Stimulated activated CD8-positive, alpha-beta memory T cell treated with anti-CD3 and anti-CD28 coated beads, Interleukin-7, amount 100 ng/mL, for 1 hour (primary cell): ENCODE measurements at places on chromosomes 3 and 15.

DNA sequence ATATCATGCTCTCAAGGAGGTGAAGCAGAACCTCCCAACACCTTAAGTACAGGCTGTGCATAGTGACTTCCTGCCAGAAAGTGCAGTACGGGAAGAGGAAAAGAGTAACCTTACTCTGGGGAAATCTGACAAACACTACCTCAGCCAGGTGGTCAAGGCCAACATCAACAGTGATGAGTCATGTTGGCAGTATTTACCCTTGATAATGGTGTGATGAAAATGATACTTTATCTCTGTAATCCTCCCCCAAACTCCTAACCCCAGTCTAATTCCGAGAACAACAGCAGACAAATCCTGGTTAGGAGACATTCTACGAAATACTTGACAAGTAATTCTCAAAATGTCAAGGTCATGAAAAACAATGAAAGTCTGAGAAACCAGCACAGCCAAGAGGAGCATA, 26.5 kb downstream of the ANKDD1A start:
- no peak for DNase-seq

- DNase-seq = no peak
These were observed 57.4 kb upstream of the PHLDB2 start for GRCh38 chr3:111801693-111802092.

DNA sequence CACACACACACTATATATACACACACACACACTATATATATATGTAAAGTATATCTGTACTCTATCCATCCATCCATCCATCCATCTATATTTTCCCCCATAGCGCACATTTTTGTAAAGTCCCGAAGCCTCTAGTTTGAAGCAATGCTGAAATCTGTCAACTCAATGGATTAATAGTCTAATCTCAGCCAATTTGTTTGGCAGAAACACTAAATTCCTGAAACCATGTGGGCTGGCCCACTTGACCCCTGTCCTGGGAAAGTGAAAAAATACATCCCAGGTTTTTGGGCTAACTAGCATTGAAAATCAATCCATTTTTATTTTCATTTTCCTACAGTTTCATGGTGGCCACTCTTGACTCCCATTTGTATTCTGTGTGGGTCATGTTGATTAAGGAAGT, 166.7 kb downstream of the SLCO3A1 start:
- DNase-seq = no peak

GRCh38 chr3:104316118-104316517, 1050.6 kb upstream of the ALCAM start:
- DNase-seq = no peak

- DNase-seq = no peak
These were observed 38.4 kb upstream of the SLC6A6 start for GRCh38 chr3:14363991-14364390.

DNA sequence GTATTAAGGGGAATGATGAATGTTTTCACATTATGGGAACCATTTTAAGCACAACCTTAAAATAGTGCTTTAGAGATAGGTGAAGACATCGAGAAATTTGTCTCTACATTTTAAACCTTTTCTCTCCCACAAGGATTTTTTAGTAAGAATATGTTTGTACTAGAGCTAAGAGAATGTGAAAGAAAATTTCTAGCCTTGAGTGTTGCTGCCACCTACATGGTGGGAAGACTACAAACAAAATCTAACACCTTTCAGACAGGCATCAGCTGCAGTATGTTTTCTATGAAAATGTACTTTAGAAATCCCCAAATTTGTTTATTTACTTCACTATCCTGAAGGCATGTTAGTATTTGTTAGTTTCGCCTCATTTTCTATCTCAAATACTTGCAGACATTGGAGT, 247.4 kb downstream of the WDR72 start:
- DNase-seq = no peak

DNA sequence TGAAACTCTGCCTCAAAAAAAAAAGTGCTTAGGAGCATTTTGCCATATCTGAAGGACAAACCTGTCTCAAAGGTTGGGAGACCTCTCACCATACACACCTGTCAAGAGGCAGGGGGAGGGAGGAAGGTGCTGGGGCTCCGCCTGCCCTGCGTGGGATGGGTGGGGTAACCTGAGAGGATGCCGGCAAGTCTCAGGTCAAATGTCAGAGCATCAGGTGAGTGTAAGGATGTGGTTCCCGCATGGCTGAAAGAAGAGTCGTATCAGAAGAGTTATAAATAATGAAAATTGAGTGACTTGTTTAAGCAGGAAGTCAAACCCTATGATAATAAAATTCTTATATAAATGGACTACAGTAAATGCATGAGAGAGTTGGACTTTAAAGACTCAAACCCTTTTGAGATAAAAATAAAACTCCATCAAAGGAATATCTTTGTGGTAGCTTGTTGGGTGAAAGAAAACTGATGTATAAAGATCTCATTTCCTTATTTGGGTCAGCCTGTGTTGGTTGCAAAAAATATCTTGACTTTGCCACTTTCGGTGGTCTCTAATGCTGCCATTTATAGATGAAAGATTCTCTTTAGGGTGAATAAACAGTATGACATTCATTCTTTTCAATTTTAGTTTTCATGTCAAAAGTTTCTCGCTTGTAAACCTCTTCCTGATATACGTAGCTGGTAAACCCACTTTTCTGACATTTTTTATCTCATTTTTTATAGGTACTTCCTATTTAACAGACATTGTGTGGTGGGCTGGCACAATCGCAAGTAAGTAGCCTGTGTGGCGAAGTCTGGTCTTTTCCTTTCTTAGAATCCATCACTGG, 23.8 kb downstream of the NIPA1 start:
- DNase-seq = no peak

DNA sequence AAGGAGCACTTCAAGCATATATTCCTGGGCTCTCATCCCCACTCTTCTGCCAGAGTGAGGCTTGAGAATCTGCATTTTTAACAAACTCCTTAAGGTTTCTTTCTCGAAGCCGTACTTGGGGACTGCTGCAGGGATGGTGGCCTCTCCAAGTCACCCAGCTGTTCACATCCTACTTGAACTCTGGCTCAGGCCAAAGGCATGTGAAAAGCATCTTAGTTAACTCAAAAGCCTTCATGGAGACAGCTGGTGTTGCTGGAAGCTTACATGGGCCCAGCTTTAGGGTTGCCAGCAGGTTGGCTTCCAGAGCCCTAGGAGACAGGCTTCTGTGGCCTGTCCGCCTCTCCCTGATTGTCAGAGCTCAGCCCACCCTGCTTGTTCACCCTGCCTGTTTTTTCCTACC, 139.2 kb downstream of the THSD4 start:
- DNase-seq = no peak

DNA sequence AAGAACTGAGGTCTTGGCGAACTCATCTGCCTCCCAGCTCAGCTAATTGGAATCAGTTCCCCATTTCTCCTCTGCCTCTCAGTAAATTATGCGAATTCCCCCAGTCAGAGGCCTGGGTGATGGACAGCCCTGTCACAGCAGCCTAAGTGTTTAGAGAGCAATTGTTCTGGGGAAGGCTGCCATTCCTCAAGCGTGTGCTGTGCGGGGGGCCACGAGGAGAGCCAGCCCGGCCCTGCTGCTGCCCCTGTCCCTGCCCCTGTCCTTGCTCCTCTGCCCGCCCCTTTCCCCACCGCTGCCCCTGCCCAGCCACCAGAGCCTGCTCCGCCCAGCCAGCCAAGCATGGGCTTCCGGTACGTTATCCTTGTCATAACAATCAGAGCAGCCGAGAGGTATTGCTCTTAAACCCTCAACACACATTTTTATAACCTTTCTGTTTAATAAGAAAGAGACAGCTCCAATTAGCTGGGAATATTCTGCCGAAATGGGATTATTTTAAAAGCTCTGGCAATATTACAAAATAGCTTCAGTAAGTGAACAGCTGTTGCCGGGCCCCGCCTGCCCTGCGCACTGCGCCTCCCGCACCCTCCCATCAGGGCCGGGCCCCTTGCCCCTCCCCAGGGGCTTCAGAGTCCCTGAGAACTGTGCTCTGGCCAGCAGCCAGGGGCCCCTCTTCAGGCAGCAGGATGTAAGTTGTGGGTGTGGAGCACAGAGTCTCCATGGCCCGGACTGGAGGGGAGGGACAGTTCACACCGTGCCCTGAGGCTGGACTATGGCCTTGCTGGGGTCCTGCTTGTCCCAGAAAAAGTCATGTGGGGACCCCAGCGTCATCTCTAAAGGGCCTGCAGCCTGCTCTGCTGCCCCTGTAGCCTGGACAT, 12.4 kb upstream of the CACNA2D2 start:
- no peak for DNase-seq

GRCh38 chr3:58588030-58588614, 10.9 kb upstream of the FAM107A start:
- DNase-seq = no peak

DNA sequence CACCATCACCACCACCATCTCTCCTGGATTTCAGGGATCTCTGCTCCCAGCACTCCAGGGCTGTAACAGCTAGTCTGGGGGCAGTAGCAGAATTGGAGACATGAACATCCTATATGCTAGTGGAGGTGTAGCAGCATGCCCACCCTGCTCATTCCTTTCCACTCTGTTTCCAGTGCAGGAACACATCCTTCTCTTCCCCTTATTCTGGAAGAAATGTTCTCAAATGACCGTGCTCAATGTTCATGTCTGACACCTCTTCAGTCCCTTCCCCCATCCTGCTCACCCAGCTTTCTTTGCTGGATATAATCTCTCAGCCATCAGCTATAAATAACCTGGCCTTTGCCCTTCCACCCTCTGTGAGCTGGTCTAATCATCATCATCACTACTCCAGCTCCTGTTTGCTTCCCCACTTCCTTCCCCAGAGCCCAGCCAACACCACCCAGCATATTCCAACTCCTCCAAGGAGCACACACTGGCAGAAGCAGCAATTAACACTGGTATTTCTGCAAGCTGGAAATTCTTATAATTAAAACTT, 31.1 kb downstream of the DCLK3 start:
- DNase-seq = no peak

- no peak for DNase-seq
These were observed 144.1 kb downstream of the FILIP1L start for GRCh38 chr3:99970198-99970597.

GRCh38 chr3:63624941-63625560, 27.4 kb upstream of the SNTN start:
- no peak for DNase-seq

GRCh38 chr3:149152420-149152819, 23.0 kb downstream of the HPS3 start:
- no peak for DNase-seq

GRCh38 chr3:73055583-73055982, 5.9 kb upstream of the EBLN2 start:
- DNase-seq = no peak

DNA sequence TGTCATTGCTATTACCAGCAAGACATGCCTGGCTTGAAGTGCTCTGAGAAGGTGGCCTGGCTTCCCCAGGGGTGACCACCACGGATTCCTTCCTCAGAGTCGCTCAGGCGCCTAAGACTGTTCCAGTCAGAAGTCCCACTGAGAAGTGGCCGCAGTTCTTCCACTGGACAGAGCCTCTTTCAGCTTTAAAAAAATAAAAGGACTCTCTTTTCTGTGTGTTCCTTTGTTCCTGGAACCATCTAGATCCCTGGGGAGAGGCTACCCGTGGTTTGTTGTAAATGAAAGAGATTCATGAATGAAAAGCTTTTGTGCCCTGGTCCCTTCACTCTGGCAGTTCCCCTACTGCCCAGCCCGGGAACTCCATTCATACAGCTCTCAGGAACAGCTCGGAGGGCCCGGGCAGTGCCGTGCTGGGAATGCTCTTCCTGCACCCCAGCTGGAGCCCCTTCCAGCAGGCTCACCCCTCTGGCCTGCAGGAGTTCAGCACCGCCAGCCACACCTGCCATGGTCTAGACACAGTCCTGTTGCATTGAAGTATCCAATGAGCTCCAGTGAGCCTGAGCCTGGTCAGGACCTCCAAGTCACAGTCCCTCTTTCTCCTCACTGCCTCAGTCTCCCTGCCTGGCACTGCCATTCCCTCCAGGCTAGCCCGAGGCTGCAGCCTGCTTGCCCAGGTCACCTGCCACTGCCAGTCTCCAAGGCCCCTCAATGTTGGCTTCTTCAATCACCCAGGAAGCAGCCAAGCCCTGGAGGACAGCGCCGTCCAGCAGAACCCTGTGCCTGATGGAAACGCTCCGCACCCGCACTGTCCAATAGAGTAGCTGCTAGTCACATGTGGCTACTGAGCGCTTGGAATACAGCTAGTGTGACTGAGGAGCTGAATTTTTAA, 75.4 kb downstream of the XXYLT1 start:
- no peak for DNase-seq

- peak; percentile 82 for DNase-seq
These were observed at the start of gene RPL22L1 for GRCh38 chr3:170869645-170870593. RPL22L1 (minus strand) TSS chr3:170870195; CDS start chr3:170870167, 28 bp downstream.

DNA sequence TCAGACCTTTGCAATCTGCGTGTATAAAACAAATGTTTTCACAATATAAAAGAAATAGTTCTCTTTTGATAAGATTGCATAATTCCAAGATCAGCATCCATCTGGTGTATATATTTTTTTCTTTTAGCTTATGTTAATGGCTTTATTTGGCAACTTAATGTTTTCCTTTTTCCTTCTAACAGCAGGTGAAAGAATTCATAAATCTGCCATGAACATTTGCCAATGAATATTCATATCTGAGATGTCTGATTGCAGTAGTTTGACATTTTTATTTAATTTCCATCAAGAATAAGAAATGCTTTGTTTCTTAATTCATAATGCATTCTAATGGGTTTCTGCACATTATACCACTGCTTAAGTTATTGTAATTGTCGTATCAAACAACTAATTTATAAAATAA, 184.4 kb upstream of the ROBO2 start:
- DNase-seq = no peak

- DNase-seq = no peak
These were observed 72.5 kb downstream of the MRPL46 start for GRCh38 chr15:88394553-88395145.
